ENCODE measurements at places on chromosomes 5 and 9. TPM values are rescaled to one million over a fixed set of nuclear protein-coding genes. Genes with fewer than 3 reads are reported as not detected.

GRCh38 chr9:86751207-86751606 lies 196.1 kb downstream of the GAS1 start:
- no peak for DNase-seq

GRCh38 chr5:154287136-154287535 lies 96.6 kb downstream of the GALNT10 start:
- DNase-seq = no peak

- DNase-seq = no peak
These were observed 142.0 kb upstream of the SHB start for GRCh38 chr9:38211002-38211401.

Gene HTR1A
- 0.52 TPM for total RNA-seq

Data from aorta (tissue), 5 donors.